ENCODE measurements at places on chromosomes 5 and 9.

DNA sequence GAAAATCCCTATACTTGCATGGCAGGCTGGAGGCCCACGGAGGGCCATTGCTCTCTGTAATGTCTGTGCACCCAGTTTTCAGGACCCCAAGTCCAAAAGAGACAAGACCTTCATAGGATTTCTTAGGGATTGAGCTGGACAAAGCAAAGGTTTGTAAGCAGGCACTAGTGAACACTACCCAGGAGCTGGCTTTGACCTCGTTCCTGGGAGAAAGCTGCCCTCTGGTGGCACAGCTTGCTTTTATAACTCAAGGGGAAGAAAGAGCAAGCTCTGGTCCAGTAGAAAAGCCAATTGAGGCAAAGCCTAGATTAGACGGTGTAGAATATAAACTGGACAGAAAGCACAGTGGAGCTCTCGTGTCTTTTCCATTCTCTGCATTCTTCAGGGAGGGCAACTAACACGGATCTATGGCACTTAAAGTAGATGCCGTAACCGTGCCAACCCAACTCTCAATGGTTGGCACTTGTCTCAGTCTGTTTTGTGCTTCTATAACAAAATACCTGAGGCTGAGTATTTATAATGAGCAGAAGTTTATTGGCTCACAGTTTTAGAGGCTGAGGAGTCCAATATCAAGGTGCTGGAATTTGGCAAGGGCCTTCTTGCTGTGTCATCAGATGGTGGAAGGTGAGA, 7.9 kb downstream of the GABRP start:
- DNase-seq: peak; percentile 46

- no peak for DNase-seq
Observed at GRCh38 chr5:58595952-58596351, 13.1 kb downstream of the RAB3C start.

- DNase-seq: no peak
Observed at GRCh38 chr9:116937361-116937760, 250.3 kb downstream of the TRIM32 start.

GRCh38 chr9:101455656-101456240, 20.2 kb upstream of the ALDOB start:
- DNase-seq: no peak

DNA sequence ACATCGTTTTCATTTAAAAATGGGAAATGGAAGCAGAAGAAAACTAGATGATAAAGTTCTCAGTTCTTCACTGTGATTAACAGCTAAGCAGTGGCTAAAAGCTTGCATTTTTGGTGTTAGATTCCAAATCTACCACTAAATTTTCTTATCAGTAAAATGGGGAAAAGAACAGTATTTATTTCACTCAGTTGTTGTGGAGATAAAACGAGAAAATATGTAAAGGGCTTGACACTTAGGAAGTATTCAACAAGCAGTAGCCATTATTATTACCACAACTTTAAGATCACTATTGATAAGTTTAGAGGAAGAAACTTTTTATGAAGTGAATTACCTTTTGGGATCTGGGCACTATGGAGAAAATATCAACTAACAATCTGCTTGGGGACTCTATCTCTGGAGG, 4.5 kb downstream of the STOM start:
- DNase-seq: no peak

GRCh38 chr9:33452828-33453271, 5.5 kb upstream of the AQP3 start:
- peak; percentile 72 for DNase-seq

DNA sequence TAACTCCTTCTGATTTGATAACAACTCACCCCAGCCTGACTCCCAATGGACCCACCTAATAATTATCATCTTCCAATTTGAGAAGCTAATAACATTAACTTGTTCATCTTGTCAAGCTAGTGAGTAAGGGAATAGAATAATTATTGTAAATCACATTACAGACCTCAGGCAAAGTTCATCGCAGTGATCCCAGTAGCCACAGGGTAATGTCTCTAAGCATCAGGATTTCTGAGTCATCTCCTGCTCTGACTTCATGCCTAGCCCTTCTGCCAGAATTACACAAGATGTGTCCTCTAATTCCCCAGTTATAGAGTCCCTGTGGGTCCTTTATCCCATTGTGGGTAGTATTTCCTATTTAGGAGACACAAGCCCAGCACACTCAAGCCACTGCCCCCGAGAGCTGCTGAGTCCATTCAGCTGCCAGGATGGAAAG, 365.7 kb downstream of the DEPDC1B start:
- DNase-seq: no peak

- no peak for DNase-seq
Observed at GRCh38 chr5:177458912-177459350, 12.3 kb downstream of the PRR7 start.

DNA sequence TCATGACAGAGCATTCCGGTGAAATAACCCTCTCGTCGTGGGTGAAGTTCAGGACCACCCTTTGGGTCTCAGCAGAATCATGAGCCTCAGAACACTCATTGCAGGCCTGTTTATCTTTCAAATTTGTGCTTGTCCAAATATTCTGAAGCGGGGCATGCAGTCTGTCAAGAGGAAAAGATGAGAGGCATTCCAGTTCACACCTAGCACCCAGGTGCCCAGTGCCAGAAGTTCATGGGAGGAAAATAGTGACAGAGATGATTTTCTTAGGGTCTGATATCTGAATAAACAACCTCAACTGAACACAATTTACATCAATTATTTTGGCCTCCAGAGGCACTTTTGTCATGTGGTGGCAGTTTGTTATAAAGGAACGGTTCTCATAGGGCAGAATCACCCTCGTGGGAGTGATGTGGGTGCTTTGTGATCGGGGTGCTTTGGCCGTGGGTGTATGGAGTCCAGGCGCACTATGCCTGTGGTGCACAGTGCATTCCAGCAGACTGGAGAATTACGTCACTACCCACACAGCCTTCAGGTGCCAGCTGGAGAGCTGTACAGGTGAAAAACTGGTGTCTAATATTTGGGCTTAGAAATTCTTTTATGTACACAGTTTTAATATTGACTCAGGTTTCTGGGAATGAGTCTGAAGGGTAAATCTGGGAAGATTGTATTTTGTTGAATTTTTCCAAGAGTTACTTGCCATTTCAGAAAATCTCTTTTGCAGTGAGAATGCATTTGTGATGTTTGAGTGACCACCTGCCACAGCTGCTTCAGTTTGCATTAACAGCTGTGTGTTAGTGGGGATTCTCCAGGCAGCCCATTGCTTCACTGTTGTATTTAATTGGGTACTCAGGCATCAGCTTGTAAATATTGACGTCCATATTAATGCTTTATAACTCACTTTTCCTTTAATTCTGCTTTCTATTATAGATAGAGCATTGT, 289.3 kb downstream of the FANCC start:
- DNase-seq: no peak

GRCh38 chr5:137731176-137731575, 4.7 kb downstream of the KLHL3 start:
- no peak for DNase-seq

- no peak for DNase-seq
Observed at GRCh38 chr5:103111468-103111867, 8.5 kb downstream of the GIN1 start.

- no peak for DNase-seq
Observed at GRCh38 chr9:107218829-107219485, 64.1 kb upstream of the RAD23B start.

GRCh38 chr9:107548298-107549142, 59.0 kb upstream of the KLF4 start:
- DNase-seq: no peak

GRCh38 chr9:123127512-123128075, 94.1 kb downstream of the GPR21 start:
- no peak for DNase-seq

DNA sequence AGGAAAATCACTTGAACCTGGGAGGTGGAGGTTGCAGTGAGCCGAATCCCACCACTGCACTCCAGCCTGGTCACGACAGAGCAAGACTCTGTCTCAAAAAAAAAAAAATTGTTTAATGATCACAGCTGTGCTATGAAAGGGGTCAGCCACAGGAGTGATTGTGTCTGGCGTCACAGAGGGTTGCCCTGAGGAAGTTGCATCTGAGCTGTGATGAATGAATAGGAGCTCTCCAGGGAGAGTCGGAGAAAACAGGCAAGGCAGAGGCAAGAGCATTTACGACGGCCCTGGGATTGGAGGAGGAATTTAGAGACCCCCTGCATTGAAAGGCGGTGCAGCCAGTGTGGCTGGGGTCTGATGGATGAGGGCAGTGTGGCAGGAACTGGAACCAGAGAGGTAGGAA, 25.1 kb downstream of the NAIF1 start:
- DNase-seq: no peak

- peak; percentile 24 for DNase-seq
Observed at GRCh38 chr9:12723409-12724028, 30.3 kb downstream of the TYRP1 start.

DNA sequence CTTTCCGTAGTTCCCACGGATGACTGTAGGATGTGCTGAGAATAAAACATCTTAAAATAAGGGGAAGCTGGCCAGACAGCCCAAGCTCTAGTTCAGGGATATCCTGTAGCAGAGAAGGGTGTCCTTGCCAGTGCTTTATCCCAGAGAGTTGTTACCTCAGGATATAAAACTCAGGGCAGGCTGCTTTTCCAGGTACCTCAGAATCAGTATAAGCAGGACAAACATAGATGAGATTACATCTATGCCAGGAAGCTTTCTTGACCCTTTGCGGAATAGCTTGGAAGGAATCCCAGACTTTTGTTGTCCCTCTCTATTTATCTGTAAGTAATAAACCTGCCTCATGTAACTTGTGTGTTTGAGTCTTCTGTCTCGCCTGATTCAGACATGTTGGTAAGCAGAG, 565.7 kb downstream of the PRDM9 start:
- no peak for DNase-seq

- DNase-seq: no peak
Observed at GRCh38 chr5:16889972-16890519, 46.0 kb downstream of the MYO10 start.

DNA sequence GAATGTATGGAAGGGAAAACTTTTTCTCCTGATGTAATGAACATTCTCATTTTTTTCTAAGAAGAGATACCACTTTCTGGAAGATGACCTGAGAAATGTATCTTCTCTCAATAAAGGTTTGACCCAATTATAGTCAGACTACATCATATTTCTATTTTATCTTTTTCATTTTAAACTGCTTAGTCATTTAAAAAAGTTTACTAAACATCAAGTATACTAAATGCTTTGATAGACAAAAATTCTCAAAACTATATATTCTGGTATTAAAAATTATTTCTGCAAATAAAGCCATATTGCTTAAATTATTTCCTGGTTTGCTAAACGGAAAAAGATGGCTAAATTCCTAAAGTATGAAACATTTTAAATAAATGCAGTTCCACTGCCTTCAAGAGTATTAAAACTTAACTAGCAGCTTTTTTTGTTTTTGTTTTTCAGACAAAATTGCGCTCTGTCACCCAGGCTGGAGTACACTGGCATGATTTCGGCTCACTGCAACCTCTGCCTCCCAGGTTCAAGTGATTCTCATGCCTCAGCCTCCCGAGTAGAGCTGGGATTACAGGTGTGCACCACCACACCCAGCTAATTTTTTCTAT, 37.1 kb downstream of the FBXW11 start:
- no peak for DNase-seq

- DNase-seq: peak; percentile 95
Observed at GRCh38 chr5:69093771-69094482, at the start of gene SLC30A5. TSS of gene SLC30A5 (plus strand) at chr5:69094014. CDS start at chr5:69094256, 242 bp downstream.

- DNase-seq: no peak
Observed at GRCh38 chr9:136829981-136830885, 12.0 kb upstream of the AJM1 start.

GRCh38 chr5:159123700-159124099, 24.0 kb upstream of the EBF1 start:
- no peak for DNase-seq

GRCh38 chr5:98763001-98763630, 10.3 kb upstream of the RGMB start:
- DNase-seq: no peak

GRCh38 chr5:136722086-136722485, 356.7 kb upstream of the TRPC7 start:
- DNase-seq: no peak

- DNase-seq: no peak
Observed at GRCh38 chr5:99000221-99000620, 71.4 kb upstream of the CHD1 start.

DNA sequence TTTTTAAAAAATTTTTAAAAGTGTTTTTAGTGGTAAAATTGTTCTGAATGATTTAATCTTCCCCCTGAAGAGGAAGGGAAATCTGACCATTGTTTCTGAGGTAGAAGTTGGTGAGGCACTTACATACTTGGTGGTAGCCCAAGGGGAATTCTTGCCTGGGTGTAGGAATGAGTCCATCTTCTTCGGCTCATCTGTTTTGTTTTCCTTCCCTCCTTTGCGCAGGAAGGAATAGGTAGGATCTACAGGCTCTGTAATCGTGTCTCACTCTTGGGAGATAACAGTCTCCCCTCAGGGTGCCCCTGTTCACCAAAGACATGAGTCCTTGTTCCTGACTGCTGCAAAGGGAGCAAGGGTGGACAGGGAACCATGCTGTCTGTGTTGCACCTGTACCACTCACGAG, 138.1 kb downstream of the HSPA4 start:
- DNase-seq: peak; percentile 7

DNA sequence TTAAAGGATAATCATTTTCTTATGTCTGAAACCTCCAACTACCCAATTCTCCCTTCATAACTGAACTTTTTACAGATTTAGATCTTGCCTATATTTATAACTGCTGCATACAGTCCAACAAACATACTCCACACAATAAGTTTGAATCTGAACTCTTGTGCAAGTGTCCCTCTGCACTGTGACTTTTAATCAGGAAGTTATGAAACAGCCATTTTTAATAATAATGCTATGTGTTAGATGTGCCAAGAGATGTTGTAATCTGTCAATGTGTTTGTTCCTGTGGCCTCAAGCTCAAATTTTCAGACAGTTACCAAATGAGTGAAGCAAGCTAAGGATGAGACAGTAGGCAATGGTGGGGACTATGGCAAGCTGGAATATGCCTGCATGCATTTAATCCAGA, 57.6 kb upstream of the MTAP start:
- DNase-seq: no peak

GRCh38 chr5:71706906-71707305, 12.2 kb upstream of the CARTPT start:
- no peak for DNase-seq

DNA sequence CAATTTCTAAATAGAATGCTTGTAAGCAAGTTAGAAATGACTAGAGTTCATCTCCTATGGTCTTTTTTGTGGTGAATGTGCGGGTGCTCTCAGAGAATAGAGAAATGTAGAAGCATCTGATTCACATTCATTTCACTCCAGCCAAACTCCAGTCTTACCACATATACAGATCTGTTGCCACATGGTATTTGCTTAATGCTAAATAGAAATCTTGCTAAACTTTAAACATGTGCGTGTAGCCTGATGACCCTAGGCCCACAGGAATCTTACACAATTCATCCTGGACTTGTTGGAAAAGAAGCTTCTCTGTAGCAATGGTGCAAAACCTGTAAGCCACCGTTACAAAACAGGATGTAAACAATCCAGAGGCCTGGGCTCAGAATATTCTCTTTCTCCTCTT, 135.2 kb downstream of the PCSK1 start:
- no peak for DNase-seq

GRCh38 chr5:178651046-178651810, 24.4 kb upstream of the CLK4 start:
- DNase-seq: no peak
